ENCODE measurements at places on chromosomes 7 and 10.
A peak's percentile ranks its signal among the peaks of the same experiment; 100 is the strongest.

DNA sequence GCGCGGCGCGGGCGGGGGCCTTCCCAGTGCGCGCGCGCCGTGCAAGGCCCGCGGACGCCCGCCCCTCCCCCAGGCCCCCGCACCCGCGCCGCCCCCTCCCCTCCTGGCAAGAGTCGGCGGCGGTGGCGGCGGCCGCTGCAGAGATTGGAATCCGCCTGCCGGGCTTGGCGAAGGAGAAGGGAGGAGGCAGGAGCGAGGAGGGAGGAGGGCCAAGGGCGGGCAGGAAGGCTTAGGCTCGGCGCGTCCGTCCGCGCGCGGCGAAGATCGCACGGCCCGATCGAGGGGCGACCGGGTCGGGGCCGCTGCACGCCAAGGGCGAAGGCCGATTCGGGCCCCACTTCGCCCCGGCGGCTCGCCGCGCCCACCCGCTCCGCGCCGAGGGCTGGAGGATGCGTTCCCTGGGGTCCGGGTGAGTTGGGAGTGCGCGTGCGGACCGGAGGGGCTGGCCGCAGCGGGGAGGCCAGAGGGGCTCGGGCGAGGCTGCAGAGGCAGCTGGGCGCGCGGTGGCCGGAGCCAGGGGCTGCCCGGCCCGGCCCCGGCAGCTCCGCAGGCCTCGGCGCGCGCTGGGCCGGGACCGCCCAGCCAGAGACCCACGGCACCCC is at the start of gene BMPR1A:
Gene BMPR1A (plus strand): TSS at position 109 of the 602 bp plus-strand sequence. CDS start 119,400 bp downstream, outside the sequence.
- no peak for DNase-seq

GRCh38 chr7:132343199-132343598 is 233.1 kb downstream of the PLXNA4 start:
- DNase-seq = no peak

- peak; percentile 30 for DNase-seq
Measured at GRCh38 chr7:80134536-80135308, at the start of gene GNAI1. TSS of gene GNAI1 (plus strand) at chr7:80134831. CDS start at chr7:80135161, 330 bp downstream.

GRCh38 chr10:29309465-29309864 is 20.6 kb downstream of the LYZL1 start:
- DNase-seq = no peak

DNA sequence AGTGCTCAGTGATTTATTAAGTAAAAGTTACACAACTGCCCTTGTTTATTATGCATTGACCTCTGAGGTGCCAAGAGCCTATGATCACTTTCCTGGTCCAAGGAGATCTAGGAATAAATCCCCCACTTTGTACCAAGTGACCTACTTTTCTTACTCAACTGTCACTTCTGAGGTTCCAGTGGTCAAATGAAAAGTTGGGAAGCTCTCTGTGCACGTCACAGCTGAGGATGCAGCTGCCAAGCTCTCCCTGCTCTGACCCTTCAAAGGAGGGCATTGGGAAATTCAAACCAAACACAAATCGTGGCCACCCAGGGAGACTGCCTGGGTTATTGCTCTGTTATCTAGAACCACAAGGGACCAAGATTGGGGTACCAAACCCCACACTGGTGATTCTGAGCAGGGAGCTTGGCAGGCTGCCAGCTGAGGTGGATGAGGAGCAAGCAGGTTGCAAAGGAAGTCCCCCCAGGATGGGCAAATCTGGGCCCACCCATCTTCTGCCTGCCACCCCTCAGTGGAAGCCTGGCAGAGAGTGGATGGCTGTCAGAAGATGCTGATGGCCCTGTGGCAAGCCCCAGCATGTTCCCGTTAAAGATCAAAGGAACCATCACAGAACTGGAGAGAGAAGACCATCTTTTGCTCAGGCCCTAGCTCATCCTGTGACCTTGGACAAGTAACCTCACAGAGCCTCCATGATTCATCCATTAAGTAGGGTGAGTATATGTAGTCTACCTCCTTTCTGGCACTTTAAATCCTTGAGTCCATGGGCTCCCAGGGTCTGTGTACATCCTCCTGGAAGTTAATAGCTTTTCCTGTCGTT is 106.8 kb downstream of the PPP1R3C start:
- DNase-seq = no peak

All from stimulated activated CD4-positive, alpha-beta T cell treated with anti-CD3 and anti-CD28 coated beads, Interleukin-2, amount 100 ng/mL, for 24 hours (primary cell).